Mesendoderm (in vitro differentiated cells): ENCODE measurements at places on chromosomes 12 and 14.

DNA sequence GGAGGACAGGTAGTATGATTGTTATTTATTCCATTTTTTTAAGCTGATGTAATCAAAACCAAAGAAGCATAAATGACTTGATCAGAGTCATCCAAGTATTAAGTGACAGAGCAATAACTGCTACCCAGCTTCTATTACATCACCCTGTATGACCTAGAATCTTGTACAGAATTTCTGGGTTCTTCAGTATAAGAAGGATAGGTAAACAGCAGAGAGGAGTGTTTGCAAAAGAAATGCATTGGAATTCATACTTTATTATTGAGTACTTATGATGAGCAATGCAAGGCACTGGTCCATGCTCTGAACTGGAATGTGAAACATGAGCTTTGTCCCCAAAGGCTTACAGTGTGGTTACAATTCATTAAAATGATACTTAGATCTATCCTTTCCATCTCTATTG is 916.8 kb downstream of the DIO2 start:
- no peaks in the 10 kb centered on the region for H3K27me3 ChIP-seq
- no peaks in the 10 kb centered on the region for H3K4me1 ChIP-seq
- no peak overlapping the region for H3K27ac ChIP-seq

GRCh38 chr12:40156021-40156764 is 50.3 kb upstream of the SLC2A13 start:
- no peaks in the 10 kb centered on the region for H3K27me3 ChIP-seq
- no peaks in the 10 kb centered on the region for H3K4me1 ChIP-seq
- H3K4me3 ChIP-seq: no peak overlapping the region
- H3K27ac ChIP-seq: no peak overlapping the region
- no peaks in the 10 kb centered on the region for H3K36me3 ChIP-seq

- DNase-seq: peak; percentile 87
- no peaks in the 10 kb centered on the region for H3K27me3 ChIP-seq
- H3K36me3 ChIP-seq: no peaks in the 10 kb centered on the region
- H3K4me1 ChIP-seq: no peaks in the 10 kb centered on the region
Measured at GRCh38 chr12:126093908-126094307, 1028.7 kb downstream of the AACS start.

DNA sequence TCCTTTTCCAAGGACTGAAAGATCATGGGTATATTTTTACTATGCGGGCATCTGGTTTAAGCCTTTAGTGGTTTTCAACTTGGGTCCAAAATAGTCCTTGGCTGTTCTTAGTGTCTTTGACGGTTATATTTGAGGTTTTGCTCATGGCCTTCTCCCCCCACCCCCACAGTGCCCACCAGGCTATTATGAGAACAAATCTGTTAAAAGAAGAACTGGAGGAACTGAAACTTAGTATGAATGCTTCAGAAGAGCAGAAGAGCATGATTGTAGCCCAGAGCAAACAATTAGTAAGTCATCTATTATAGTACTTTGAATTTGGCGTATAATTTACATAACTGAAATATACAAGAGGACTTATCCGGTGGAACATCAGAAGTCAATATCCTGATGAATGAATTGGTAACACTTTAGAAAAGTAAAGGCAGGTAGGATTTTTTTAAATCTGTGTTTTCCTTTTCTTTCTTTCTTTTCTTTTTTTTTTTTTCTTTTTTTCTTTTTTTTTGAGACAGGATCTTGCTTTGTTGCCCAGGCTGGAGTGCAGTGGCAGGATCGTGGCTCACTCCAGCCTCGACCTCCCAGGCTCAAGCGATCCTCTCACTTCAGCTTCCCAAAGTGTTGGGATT is 71.8 kb upstream of the BCAT1 start:
- DNase-seq: no peak
- no peak overlapping the region for H3K27ac ChIP-seq
- H3K4me3 ChIP-seq: no peak overlapping the region

DNA sequence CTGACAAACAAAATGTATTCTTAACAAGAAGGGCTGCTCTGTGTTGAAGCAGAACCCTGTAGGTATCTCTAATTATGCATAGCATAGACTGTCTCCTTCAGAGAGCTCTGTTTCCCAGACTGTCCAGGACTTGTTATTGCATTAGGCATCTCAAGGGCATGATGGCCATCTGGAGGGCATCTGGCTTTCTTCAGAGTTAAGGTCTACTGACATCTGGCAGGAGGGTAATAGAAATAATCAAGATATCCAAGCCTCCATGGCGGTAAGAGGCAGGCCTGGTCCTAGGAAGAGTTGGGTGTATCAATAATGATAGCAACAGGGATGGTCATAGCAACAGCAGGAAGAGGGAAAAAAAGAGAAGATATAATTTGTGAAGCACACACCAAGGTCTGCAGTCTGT is 161.2 kb downstream of the TTC8 start:
- DNase-seq: no peak
- H3K27ac ChIP-seq: no peak overlapping the region
- no peak overlapping the region for H3K4me3 ChIP-seq
- no peaks in the 10 kb centered on the region for H3K36me3 ChIP-seq
